ENCODE measurements at places on chromosomes 12 and 14.

DNA sequence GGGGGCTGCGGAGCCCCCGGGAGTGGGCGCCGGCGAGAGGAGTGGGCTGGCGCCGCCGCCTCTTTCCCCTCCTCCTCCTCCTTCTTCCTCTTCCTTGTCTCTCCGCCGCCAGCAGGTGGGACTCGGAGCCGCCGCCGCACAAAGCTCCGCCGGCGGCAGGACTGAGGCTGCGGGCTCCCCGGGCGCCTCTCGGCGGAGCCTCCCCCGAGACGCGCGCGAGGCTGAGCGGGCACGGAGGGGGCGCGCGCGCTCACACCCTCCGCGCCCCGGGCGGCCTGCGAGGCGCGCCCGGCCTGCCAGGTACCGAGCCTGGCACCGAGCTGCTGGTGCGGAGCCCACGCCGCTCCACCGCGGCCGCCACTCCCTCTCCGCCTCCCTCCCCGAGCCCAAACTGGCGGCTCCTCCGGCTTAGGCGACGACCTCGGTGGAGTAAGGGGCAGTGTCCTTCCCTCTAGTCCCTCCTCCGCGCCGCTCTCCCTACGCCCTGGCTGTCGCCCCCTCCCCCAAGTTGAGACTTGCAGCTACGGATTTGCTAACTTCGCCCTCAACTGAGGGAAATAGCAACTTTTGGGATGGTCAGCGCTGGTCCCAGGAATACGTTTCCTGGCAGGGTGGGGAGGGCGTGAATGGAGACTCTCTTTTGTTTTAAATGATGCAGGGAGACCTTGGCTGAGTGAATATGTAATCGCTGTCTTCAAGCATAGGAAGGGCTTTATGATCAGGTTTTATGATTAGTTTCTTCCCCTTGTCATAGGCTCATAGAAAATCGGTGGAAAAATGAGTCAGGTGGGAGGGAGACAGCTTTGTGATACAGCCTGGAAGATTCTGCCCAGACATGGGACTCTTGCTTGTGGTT, 199.5 kb upstream of the CAND1 start:
- peak; percentile 15 for DNase-seq

DNA sequence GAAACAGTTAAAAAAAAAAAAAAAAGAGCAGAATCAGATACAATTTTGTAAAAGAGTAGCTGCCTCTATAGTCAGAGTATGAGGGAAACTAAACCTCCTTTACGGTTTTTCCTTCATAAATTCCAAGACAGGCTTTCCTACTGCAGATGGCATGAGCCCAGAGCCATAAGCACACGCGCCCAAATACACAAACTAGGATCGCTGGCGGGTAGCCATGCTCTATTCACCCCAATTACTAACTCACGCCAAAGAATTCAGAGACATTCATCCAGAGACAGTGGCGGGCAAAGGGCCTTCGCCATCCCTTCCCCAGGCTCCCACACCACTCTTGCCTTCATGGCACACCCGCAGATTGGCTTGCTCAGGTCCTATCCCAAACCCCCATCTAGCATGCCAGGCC, 48.2 kb downstream of the MOK start:
- no peak for DNase-seq

- no peak for DNase-seq
Measured at GRCh38 chr12:124513297-124513867, 54.0 kb downstream of the NCOR2 start.

- DNase-seq, result no peak
Measured at GRCh38 chr14:94177806-94178205, 3.7 kb downstream of the PPP4R4 start.

DNA sequence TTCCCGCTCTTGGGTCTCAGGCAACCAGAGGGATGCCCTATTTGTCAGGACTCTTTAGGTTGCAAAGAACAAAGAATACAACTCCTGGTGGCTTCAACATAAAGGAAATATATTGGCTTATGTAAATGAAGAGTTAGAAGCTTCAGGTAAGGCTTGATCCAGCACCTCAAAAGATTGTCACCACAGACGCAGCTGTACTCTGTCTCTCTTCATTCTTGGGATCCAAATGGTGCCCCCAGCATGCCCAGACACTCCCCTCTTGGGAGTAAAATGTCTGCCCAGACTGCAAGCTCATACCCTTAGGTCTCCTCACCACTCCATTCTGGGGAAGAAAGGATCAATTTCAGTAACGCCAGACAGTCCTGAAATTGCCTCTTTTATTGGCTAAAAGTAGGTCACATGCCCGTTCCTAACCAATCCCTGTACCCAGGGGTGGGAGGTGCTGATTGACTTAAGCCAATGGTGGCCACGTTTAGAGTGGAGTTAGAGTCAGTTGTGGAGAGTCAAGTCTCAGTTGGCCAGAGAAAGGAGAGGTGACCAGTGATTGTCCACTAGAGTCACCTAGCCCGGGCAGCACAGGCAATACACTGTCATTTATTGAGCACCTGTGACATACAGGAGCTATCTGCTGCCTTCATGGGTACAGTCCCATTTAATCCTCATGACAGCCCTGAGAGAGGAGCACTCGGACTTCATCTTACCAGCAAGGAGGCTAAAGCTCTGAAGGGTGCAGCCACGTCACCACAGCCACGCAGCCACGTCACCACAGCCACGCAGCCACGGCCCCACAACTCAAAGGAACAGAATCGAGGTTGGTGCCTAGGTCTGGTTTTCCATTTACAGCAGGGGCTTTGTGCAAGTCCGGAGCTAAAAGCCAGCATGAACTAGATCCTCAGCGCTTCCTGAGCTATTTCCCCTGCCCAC, 19.7 kb upstream of the BEGAIN start:
- DNase-seq, result no peak

DNA sequence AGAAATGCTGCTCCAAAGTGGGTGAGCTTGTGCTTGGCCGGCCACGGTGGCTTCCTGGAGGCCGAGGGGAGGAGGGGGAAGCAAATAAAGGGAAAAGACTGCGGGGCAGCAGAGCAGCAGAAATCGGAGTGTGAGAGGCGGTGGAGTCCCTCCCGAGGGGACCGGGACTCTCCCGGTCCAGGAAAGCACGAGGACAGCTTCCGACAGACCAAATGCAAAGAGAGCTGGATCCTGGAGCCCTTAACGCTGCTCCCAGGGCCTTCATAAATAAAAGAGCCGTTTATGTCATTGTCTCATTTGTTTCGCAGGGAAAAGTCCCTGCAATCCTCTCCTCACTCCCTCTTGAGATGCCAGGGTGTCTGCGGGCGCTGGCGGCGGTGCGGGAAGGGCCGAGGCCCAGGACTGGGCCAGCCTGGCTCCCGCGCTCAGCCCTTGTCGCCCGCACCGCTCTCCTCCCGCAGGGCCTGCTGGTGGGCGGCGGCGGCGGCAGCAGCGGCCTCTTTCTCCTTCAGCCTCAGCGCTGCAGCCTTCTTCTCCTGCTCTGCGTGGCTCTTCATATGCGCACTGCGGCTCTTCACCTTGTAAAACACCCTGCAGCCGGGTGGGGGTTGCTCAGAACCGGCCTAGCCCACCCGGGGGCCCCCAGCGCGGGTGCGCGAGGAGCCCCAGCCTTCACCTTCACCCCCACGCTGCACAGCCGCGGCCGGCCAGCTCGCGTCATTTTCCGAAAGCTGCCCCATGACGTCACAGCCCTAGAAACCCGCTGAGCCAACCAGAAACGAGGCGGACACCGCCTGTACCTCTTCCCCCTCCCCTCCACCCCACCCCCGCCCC, 4.5 kb upstream of the PNMA1 start:
- DNase-seq, result peak; percentile 96

DNA sequence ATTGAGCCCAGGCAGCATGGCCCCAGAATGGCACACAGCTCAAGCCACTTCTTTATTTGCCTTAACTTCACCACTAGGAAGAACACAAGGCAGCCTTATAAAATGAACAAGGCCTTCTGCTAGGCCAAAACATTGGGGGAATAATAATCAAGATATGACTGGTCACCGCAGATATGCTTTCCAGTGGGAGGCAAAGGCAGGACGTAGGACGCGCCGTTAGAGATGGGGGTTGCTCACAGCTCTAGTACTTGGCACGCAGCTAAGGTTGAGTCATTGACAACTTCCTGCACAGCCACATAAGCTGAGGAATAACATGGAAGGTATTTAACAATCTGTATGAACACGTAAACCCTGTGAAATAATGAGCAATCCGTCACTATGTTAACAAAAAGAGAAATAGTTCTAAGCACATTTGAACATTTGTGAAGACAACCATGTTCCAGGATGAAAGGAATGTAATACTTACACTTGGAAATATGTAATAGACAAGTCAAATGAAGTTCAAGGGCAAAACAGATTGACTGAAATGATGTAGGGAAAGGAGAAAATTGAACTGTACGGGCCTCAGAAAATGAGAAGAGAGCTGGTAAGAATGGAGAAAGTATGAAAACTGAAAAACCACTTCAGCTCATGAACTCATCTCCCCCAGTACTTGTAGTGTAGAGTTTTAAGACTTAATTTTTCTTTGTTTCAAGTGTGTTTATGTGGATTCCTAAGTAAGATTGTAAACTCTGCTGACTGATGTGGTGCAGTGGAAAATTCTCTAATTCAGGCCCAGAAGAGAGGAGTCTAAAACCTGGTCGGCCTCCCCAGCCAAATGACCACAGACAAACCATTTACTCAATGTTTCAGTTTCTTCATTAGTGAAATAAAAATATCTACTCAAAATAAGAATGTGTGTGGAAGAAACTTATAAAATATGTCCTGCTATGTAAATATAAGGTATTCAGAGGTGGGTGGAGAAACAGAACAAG, 59.3 kb upstream of the CCDC91 start:
- DNase-seq, result no peak

GRCh38 chr12:123524378-123524777, 9.1 kb downstream of the RILPL1 start:
- DNase-seq, result no peak

DNA sequence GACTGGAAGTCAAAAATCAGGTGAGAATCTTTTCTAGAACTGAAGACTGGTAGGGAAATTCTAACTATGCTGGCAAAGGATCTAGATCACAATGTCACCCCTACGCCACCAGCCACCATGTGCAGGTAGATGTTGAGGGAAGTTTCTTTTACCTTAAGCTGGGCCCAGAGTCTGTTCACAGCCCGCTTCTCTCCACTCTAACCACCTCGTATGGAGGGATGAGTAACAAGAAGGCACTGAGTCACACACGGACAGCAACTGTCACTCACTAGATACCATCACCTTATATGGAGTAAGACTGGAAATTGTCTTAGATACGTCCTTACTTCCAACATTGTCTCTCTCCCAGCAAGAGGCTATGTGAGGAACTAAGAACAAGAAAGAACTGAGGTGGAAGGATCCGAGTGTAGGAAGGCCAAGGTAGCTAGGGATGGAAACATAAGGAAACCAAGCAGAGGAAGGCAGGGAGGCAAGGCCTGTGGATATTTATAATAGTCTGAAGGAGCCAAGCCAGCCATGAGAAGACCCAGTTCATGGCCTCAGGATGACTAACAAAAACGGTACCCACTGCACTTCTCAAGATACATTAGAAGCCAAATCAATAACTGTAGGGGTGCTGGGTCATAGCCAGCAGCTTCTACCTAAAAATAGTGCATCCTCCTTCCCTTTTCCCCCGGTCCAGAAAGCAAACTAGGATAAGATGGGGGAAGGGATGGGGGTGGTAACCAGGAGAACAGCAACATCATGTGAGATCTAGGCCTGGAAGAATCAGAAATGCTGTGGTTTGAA, 15.5 kb downstream of the REM2 start:
- no peak for DNase-seq

DNA sequence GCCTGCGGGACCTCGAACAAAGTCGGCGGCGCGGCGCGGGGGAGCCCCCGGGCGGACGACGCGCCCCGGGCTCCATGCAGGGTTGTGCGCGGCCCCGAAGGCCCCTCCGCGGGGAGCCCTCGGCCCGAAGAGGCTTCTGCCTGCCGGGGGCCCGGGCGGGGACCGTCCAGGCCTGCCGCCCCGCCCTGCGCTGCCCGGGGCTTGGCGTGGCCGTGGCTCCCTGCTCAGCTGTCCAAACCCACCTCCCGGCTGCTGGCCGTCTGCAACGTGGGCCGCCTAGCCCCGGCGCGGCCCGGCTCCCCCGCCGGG, 670 bp downstream of the DYRK2 start:
- peak; percentile 24 for DNase-seq

DNA sequence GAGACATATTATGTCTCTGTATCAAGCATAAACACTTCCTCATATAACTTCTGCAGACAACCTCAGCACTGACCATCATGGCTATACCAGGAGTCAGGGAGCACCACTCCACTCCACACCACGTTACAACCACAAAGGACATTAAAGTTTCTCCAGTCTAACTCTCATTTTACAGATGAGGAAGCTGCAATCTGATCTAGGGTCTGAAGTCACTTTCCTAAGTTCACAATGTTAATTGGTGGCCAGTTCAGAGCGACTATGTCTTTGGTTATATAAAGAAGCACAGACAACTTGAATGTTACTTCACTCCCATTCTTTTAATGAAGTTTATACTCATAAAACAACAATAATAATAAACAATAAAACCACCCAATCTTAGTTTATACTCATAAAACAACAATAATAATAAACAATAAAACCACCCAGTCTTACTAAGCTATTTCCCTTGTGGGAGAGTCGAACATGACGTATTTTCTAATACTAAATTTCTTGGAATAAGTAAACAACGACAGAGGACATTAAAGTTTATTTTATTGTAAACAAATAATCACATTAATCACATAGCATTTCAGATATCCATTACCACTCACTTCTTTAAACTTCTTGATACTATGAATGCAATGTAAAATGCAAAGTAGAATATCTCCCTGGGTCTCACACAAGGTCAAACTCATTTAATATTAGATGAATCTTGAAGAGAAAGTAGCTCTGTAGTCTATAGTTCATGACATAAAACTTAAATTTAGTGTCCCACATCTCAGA, 72.4 kb upstream of the SSTR1 start:
- DNase-seq, result no peak

- no peak for DNase-seq
Measured at GRCh38 chr14:104806625-104807465, 5.9 kb downstream of the ZBTB42 start.

DNA sequence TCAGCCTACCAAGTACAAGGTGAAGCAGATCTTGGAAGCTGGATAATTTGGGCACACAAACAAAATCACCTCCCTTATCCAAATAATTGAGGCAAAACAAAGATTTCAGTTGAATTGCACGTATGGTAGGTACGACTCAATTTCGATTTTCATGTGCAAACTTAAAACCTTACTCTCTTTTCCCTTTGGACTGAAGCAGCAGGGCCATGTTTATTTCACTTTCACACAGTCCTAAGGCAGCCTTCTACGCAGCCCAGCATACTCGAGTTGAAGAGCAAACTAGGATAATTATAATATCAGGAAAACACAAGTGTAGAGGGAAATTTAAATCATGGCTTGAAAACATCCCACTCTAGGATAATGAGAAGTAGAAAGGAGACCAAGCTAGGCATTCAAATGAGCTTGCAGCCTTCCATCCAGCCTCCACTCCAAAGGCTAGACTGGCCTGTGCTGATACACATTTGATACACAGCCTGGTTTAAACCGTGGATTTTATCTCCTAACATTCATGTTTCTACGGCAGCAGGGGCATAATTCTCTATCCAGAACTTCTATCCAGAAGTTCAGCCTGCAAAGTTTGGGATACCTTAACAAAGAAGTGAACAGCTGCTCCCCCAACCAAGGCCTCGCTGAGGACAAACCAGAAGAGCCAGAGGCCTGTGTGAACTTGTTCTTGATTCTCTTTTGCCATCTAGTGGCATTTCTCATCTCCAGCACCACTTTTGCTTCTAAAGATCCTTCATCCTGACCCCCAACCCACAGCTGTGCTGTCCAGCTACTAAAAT, 2.4 kb upstream of the RNASE7 start:
- no peak for DNase-seq

Measured in cerebellum (tissue), 4 donors.